Small intestine (tissue), 16 donors: ENCODE measurements at places on chromosomes 7 and 10.

DNA sequence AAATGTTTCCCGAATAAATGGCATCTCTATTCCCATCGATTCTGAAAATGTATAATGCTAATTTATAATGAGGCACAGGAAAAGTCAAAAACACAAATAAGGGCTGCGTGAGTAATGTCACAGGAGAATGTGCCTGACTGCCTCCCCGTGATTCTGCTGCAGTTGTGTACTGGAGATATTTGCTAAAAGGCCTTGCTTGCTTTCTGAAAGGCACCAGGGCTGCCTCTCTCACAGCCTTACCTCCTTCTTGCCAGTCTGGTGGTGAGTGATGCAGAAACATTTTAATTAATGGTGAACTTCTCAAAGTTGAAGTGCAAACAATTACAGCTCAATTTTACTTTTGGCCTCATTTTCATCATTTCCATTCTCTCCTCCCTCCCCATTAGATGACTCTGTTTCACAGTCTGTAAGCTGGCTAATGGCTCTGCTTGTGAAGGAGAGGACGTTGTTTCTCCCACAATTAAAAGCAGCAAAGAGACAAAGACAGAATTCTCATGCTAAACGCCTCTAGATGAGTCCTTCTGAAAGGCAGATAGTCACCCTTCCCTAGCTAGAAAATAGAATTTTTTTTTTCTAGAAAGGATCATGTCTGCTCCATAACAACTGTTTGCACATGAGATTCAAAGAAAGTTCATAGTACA lies 377.6 kb downstream of the MDFIC start:
- peak; percentile 10 for DNase-seq

GRCh38 chr7:22670422-22670815 lies 56.6 kb upstream of the IL6 start:
- DNase-seq = no peak

GRCh38 chr10:26216585-26217395 lies at the start of gene GAD2:
TSS of gene GAD2 (plus strand) at chr10:26216774. CDS start at chr10:26216810, 36 bp downstream.
- DNase-seq = peak; percentile 4

DNA sequence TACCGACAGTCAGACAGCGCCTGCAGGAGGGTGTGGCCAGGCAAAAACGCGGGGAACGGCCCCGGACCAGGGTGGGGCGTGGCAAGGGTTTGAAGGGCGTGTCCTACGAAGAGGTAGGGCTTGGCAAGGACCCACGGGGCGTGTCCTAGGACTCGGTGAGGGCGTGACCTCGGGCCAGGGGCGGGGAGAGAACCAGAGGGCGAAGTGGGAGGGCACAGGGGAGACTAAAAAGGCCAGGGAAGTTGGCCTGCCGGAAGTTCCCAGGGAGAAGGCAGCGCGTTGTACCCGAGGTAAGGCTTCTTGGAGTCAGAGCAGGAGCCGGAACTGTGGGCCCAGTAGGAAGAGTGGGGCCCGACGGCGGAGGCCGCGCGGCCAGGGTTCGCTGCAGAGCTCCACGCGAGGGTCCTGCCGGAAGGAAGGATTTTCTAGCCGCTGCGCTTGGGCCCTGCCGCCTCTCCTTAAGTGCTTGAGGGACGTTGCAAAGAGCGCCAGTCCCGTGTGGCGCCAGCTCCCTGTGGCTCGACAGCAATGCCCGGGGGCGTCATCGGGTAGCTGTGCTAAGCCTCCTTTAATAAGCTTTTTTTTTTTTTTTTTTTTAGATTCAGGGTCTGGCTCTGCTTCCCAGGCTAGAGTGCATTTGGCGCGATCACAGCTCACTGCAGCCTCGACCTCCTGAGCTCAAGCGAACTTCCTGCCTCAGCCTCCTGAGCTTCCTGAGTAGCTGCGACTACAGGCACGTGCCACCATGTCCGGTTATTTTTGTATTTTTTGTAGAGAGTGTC lies at the start of gene PTER:
Gene PTER (plus strand): TSS at position 253 of the 782 bp plus-strand sequence. CDS start 47,375 bp downstream, outside the sequence.
- peak; percentile 99 for DNase-seq

DNA sequence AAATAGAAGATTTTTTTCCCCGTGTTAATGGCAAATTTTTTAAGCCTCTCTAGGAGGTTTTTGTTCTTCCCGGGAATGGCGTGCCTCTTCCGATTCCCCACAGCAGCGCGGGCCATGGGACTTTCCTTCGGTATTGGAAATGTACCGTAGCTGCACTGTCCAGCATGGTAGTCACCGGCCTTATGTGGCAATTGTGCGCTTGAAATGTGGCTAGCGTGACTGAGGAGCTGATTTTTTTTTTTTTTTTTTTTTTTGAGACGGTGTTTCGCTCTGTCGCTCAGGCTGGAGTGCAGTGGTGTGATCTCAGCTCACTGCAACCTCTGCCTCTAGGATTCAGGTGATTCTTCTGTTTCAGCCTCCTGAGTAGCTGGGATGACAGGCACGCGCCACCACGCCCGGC lies 938 bp upstream of the TCTN3 start:
- DNase-seq = no peak

GRCh38 chr10:113093188-113094113 lies 143.4 kb downstream of the TCF7L2 start:
- DNase-seq = peak; percentile 97

- peak; percentile 79 for DNase-seq
Measured at GRCh38 chr10:97572214-97572989, at the start of gene ANKRD2. TSS of gene ANKRD2 (plus strand) at chr10:97572779. CDS start at chr10:97572789, 10 bp downstream.

- no peak for DNase-seq
Measured at GRCh38 chr7:82625377-82625776, 181.8 kb upstream of the CACNA2D1 start.

- DNase-seq = no peak
Measured at GRCh38 chr10:131358741-131359442, 47.4 kb upstream of the TCERG1L start.

DNA sequence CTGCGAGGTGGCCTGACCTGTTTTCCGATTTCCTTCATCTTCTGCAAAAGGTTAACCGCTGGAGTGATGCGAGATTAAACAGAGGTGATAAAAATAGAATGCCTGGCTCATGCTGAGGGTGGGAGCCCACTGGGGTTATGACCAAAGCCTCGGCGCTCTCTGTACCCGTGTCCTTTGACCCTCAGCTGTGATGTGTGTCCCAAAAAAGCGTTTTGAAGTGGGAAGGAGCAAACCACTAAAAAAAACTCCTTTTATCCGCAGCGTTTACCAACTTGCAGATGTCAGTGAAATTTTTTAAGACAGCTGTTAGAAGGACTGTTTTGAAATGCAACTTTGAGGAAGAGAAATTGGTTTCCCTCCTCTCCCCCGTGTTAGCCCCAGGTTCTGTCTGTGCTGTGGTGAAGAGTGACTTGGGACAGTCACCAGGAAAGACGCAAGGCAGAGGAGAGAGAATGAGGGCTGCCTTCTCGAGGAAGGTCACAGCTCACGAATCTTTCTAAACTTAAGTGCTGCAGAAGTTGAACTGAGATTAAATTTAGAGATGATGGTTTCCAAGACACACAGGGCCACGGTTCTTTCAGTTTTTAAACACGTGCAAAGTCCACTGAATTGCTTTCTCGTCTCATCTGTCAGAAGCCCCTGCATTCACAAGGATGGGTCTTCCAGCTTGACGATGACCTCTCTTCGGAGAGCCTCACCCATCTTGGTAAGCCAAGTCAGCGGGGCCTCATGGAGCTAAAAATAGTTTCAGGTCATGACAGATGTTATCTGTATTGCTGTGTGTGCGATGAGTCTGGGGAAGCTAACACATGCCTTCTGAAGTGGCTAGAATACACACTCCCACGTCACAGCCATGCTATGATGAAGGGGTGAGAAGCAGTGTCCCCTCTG lies 27.6 kb downstream of the AMZ1 start:
- no peak for DNase-seq

- no peak for DNase-seq
Measured at GRCh38 chr7:113094517-113095249, 8.1 kb upstream of the GPR85 start.

GRCh38 chr7:93036149-93036640 lies 81.6 kb downstream of the SAMD9 start:
- no peak for DNase-seq

GRCh38 chr10:46556515-46557318 lies at the start of gene GPRIN2:
TSS of gene GPRIN2 (minus strand) at chr10:46556658. CDS start at chr10:46550736, 5,922 bp downstream.
- peak; percentile 74 for DNase-seq

GRCh38 chr10:31321396-31321941 lies 2.5 kb downstream of the ZEB1 start:
- peak; percentile 18 for DNase-seq

DNA sequence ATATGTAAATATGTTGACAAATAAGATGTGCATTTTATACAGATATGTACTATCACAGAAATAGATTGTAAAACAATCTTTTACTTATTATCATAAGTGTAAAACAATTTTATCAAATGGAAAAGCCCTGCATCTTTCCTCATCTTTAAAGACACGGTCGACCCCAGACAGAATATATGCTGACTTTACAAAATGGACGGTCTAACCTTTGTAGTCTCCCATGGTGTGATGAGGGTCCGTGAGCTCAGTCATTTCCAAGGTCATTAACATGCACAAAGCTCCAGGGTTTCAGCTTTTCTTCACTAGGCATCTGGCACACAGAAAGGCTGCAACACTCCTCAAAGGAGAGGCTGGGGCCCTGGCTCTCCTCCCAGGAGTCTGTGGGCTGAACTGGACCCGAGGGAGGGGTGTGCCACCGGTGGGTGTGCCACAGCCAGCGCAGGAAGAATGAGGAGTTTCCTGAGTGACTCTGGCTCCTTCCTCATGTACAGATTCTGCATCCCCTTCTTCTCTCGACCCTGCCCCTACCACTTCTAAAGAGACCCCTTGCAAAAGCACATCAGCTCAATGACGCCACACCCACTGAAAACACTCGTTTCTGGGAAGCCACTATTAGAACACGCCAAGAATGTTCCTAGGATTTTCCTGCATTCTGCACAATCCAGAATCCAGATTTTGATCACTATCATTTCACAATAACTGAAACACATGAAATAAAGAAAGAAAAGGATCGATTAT lies 26.2 kb upstream of the ABLIM1 start:
- DNase-seq = peak; percentile 81

GRCh38 chr10:106540645-106541044 lies 623.9 kb downstream of the SORCS1 start:
- DNase-seq = no peak

GRCh38 chr10:43906490-43906889 lies 257.8 kb upstream of the ZNF32 start:
- DNase-seq = no peak

DNA sequence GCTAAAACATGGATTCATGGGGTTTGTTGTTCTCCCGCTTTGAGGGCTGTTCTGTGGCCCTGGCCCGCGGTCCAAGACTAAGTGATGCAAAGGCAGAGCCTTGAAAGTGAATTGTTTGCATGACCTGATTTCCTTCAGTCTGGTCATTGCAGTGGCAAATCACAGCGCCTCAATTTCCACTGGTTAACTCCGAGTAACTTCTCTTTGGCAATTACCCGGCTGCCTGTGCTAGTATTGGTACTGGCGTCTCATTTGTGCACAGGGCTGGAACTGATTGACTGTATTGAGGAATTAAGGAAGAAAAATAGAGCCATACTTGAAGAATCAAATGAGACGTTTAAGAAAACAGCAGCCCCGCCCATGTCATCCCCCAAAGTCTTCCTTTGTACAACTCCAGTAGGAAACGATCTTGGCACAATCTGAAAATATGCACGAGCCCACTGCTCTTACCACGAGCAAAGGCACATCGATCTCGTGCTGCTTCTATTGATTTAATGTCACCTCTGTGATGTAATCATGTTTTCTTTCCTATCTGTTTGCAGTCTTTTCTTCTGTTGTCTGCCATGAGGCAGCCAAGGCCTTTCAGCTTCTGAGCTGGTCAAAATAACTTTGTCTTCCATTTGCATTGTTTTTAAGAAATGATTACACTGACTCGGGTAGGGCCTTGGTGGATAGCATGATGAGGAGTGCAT lies 60.6 kb upstream of the SHH start:
- DNase-seq = no peak

DNA sequence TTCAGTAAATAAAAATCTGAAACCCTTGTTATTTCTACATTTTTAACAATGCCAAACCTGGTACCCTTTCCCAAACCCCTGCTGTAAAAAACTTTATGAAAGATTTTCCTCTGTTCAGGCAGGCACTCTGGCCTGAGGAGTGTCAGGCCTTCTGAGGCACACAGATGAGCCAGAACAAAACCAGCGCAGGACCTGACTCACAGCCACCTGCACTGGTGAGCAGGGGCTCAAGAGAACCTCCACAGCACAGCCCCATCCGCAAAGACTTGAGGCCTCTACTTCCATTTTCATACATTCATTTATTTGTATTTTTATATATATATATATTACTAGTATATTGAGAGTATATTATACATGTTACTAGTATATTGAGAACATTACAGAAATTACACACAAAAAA lies 49.4 kb downstream of the COBL start:
- no peak for DNase-seq

DNA sequence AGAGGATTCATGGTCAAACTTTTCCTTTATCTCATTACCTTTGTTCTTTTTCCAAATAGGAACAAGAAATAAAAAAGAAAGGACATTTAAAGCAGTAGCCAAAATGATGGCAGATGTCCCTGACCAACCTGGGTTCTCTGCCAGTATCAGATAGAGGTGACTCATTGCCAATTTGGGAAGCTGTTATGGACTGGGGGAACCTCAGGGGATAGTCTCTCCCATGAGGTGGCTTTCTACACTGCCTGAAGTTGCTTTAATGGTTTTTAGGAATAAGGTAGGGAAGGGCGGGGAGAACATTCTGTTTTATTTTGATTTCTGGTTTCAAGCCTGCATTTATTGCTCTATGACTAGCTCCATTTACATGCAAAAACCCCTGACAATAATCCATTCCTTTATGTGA lies 457.9 kb upstream of the TPK1 start:
- DNase-seq = no peak

DNA sequence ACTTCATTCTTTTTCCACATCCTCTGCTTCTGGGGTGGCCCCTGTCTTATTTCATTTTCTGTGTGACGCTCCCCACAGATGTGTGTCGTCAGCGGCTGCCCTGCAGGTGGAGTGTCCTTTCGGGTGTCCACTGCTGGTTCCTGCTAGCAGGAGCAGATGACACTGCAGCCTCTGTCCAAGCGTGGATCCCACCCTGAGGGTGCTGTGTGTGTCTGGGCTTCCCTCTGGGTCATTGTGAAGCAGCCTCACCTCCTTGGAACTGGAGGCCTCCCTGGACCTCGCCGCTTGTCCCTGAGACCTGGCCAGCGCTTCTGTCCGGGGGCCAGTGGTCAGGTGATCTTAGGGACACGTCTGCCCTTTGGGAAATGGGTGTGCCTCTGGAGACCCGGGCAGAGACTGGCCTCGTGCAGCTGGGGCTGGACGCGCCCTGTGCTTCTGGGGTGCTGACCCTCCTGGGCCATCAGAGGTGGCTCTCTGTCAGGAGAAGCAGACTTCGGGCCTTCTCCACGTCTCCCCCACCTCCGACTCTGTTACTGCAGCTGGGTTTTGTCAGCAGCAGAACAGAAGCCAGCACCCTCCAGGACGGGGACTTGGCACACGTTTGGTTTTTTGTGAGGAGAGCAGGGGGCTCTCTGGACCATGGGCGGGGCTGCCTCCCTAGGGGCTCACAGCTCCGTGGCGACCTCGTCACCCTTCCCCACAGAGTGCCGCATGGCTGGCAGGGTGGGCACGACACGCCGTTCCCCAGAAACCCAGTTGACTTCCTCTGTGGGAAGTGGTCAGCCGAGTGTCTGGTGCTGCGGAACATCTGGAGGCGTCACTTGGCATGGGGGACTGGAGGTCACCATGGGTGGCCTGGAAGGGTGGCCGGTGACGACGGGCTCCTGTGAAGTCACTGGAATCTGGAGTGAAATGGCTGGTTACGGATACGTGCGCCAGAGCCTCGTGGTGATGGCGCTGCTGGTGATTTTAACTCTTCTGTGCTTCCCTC lies 48.4 kb downstream of the INPP5A start:
- DNase-seq = no peak
